NCI-H82 (cell line): ENCODE measurements at places on chromosomes 2 and 18.

DNA sequence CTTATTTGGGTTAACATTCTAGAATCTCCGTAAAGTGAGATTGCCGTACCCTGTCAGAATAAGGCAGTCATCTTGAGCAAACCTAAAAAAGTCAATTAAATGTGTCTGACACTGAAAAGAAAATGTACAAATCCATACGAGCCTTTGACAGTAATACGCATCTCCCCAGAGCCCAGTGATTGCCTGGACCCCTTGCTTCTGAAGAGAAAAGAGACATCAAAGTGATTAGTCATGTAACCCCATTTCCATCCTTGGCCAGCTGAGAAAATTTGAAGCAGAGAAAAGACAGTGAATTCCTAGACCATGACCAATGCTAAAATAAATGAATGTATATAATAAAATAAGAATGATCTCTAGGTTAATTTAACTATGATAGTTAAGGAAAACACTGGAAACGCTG lies 1499.4 kb downstream of the SUCLG1 start:
- DNase-seq: no peak

DNA sequence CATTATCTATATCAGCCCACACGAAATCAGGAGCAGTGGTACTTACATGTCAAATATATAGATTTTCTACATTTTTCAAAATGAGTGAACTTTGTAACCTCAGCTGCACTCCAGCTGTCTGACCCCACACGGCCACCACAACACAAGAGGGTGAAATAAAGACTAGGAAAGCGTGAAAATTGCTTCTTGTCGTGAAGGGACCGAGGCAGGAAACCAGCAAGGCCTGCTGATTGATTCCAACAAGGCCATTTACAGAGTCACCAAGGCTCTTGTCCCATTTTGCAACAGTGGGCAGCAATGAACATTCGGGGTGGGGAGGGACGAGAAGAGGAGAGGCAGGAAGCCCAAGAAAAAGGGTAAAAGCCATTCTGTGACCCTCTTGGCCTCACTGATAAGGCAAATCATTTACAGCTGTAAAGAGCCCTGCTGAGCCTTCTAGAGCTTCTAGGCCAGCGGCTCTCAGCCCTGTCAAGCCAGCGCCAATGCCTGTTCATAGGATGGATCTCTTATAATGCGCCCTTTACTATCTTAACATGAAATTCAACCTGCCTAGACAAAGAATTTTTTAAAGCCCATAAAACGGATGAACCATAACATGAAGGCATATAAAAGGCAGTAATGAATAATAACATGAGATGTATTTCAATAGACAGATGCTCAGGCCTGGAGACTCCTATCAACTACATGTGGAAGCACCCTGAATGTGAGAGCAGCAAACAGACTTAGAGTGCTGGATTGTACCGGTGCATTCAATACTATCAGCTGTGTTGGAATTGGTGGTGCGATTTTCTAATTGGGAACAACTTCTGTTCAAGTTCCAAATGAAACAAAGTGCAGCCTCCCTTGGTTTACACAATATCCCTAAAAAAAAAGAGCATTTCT lies 269.0 kb downstream of the CDCA7 start:
- DNase-seq: no peak

DNA sequence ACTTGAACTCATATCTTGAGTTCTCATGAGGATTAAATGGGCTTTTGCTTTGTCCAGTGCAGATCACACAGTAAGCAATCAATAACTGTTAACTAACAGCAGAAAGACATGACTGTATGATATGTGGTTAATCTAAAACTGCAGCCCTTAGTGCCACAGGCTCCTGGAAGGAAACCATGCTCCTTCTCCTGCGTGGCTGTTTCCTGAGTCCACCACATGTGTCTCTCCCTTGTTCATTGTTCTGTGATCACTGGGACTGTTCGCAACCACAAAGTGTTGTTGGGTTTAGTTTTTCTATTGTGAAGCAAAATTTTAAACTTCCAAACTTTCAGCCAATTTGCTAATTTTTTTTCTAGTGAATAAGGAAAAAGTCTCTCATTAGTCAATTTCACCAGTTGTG lies 130.9 kb upstream of the PTPRM start:
- no peak for DNase-seq

- no peak for DNase-seq
These were observed 1239.3 kb upstream of the FAM98A start for GRCh38 chr2:34838408-34838807.

DNA sequence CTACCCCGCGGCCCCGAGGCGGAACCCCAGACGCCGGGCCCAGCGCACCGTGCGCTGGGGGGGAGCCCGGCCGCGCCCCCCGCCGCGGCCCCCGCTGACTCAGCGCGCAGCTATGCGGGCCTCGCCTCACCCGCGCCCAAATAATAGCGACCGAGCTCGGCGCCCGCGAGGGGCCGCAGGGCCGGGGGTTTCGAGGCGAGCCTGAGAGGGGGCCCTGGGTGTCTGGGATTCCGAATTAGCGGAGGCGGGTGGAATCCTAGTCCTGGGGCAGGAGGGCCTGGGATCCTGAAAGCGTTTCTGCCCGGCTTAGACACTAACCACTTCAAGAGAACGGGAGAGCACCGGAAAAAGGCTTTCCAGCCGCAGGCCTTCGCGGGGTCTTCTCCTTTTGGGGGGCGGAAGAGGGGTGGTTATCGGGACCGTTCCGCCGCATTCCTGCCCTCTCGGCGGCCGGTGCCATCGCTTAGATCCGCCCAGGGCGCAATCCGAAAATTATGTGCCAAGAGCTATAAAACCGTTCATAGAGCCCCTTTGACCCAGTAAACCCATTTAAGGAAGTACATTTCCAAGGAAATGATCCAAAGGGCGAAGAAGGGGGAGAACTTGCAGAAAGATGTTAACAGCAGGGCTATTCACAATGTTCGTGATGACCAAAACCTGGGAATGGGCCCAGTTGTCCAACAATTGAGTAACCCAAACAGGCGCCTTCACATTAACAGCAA lies 681 bp upstream of the ROCK2 start:
- peak; percentile 65 for DNase-seq

DNA sequence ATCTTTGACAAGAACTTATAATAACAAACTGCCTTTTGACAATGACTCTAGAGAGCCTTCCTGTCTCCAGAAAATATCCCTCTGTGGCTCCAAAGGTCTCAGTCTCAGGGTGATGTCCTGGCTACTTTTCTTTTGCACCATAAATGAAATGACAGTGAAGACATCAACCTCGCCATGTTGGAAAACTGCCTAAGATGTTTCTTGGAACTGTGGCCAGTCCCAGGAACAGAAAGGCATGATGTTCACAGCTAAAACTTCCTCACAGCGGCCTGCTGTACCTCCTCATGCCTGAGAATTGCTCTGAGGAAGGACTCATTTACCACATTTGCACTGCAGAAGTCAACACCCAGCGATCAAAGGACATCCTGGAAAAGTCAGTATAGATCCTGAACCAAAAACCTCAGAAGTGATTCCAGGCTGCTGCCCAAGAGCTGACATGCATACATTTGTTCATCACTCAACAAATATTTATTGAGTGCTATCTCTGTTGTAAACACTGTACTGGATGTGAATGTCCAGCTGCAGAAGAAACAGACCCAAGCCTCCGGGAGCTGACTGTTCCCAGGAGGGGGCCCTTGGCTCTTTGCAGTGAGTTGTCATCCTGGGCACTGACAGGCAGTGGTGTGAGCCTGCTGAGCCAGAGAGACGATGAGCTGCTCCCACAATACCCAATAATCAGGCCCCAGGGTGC lies 64.3 kb upstream of the ACSL3 start:
- peak; percentile 31 for DNase-seq

DNA sequence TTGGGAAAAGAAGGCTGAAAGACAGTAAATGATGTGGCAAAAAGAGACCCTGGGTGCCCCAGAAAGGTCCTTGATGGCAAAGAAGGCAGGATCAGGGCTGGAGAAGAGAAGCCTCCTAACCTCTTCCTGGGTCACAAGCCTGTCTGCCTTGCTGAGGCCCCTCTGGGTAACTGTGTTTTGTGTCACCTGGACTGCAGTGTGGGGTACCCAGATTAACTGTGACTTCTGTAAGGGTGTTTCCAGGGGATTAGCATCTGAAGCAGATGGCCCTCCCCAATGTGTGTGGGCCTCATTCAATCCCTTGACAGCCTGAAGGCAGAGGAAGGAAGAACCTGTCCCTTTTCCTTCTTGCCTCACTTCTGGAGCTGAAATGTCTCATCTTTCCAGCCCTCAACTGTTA lies 35.6 kb upstream of the APCDD1 start:
- DNase-seq: peak; percentile 79

- DNase-seq: no peak
These were observed 47.6 kb downstream of the COBLL1 start for GRCh38 chr2:164794016-164794415.

GRCh38 chr2:176729706-176730569 lies 460.7 kb downstream of the MTX2 start:
- DNase-seq: peak; percentile 18

DNA sequence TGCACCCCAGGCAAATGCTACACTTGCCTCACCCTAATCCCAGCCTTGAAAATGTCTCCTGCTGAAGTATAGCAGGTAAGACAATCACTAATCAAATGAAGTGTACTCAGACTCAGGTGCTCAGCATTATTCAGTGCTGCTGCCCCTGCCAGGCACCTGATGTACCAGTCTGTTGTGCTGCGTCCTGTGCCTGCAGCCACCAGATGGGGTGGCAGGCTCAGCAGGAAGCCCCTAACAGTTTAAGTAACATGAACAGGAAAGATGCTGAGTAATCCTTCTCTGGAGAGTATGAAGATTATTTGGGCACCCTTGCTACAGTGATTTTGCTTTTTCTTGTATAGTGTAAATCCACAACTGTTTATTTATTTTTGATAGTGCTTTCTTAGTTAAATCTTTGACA lies 69.1 kb downstream of the TACR1 start:
- peak; percentile 40 for DNase-seq
